ENCODE measurements at places on chromosomes 11 and 22.
A peak's percentile ranks its signal among the peaks of the same experiment; 100 is the strongest.

GRCh38 chr11:124538019-124538418 lies 5.4 kb downstream of the OR8B12 start:
- DNase-seq: no peak

GRCh38 chr11:126510621-126511370 lies 155.3 kb downstream of the ST3GAL4 start:
- no peak for DNase-seq

DNA sequence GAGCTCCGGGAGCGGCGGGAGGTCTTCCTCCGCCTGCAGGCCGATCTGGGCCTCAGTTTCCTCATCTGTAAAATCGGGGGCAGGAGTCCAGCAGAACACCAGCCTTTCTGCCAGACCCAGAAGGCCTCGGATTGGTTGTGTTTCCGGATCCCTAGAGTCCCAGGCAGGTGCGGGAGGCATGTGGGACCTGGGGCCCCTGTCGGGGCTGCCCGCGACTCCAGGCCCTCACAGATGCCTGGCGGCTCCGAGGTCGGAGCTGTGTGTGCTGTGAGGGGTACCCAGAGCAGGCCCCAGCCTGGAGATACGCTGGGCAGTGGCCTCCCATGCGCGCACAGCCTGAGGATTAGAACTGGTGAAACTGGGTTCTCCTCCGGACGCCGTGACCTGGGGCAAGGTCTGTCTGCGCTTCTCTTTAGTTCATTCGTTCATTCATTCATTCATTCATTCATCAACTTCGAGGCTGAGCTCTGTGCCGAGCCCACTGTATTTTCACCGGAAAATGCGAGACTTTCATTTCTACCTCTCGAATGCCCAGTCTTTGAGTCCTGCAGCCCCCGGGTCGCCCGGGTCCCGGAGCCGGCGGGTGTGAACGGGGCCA lies 24.6 kb downstream of the FLRT1 start:
- no peak for DNase-seq

DNA sequence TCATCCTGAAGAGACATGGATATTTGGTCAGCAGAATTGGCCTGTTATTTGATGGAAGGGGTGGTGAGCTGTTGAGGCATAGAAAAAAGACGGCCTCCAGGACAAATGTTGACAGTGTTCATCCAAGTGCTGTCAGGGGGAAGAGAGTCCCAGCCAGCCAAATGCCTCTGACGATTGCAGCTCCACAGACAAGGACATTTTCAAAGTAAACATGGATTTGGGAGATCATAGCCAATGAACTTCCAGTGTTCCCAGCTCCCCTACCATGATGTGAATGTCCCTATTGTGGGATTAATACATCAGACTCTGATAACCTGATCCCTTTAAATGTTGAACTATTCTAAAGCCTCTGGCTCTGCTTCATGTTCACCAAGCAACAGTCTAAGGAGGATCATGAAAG lies 31.2 kb upstream of the PSMA1 start:
- DNase-seq: no peak

DNA sequence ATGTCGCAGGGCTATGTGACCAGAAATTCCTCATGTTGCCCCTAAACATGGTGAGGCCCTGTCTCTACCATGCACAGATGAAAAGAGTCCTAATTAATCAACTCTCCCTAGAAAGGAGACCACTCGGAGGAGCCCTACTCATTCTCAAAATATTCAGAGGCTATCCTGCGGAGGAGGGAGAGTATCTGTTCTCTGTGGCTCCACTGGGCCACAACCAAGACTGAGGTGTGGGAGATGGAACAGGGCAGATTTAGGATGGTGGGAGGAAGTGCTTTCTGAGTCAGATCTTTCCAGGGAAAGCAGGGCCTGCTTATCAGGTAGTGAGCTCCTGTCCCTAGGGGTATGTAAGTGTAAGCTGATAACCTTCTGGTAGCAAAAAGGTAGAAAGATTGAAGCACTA lies 37.0 kb upstream of the PRDM11 start:
- DNase-seq: no peak

- peak; percentile 77 for DNase-seq
Observed at GRCh38 chr11:64000026-64000739, 13.9 kb downstream of the OTUB1 start.

- no peak for DNase-seq
Observed at GRCh38 chr11:44608651-44608990, 43.2 kb downstream of the CD82 start.

DNA sequence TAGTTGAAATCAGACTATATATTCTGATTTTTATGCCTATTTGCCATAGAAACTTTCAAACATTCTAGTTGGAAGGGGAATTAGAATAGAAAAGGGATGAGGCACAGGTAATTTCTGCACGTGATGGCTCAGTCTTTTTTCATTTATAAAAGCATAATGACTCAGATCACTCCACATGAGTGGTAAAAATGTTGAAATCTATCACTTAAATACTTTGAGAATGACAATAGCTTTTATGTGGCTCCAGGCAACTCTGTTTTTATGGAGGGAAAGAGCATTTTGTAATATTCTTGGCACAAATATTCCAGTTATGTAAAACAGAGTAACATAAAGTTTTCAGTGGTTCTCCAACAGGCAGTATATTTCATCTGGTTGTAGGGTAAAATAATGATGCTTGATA lies 5.9 kb upstream of the MMP3 start:
- no peak for DNase-seq

DNA sequence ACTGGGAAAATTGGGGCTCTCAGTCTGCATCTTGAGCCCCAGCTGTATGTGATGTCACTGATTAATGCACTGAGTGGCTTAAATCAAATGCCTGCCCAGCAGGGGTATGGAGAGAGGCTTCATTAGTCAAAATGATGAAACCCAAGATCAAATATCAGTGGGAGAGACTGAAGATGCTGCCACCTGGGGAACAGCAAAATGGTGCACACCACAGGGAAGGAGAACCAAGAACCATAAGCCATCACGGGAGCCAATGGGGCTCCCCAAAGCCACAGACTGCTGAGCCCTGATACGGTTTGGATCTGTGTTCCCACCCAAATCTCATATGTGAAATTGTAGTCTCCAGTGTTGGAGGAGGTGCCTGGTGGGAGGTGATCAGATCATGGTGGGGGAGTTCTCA lies 85.6 kb downstream of the CTTN start:
- no peak for DNase-seq

GRCh38 chr22:23065495-23066122 lies 4.7 kb upstream of the GNAZ start:
- no peak for DNase-seq

DNA sequence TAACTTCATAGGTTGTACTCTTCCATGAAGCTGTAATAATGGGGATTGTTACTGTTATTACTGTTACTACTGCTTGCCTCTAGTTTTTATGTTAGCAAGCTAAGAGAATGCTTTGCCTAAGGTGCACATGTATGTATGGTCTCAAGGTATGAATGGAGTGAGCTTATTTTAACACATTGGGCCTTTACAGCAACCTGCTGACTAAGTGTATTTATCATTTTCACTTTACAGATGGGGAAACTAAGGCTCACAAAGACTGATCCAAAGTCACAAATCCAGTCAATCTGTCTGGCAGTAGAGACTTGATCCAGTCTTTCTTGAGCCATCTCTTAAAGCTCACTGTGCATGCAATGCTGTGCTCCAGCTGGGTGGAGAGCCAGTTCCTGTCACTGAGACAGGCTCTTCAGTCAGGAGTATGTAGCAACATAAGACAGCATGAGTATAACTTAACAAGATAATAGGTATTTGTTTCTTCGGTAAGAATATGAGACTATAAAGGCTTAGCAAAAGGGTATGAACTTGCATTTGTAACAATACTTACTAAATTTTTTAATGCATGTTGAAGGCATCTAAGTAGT lies 66.5 kb downstream of the PPP2R1B start:
- no peak for DNase-seq

DNA sequence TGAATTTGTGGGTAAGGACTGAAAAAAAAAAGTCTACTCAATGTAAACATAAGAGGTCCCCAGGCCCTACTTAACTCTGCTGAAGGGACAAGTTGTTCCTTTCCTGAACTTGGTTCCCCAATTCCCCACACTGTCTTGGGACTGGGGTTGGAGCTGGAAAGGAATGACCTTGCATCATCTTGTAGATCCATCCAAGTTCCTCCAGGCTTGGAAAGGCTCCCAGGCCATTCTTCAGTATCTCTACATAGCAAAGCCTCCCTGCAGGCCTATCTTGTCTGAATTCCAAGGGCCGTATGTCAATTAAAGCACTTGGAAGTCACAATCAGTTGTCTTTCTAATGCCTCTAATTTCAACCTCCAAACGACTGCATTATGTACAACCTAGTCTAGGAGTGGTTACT lies 361.2 kb downstream of the TMEM135 start:
- DNase-seq: no peak

- DNase-seq: no peak
Observed at GRCh38 chr11:5507933-5508305, 1.8 kb downstream of the UBQLN3 start.

DNA sequence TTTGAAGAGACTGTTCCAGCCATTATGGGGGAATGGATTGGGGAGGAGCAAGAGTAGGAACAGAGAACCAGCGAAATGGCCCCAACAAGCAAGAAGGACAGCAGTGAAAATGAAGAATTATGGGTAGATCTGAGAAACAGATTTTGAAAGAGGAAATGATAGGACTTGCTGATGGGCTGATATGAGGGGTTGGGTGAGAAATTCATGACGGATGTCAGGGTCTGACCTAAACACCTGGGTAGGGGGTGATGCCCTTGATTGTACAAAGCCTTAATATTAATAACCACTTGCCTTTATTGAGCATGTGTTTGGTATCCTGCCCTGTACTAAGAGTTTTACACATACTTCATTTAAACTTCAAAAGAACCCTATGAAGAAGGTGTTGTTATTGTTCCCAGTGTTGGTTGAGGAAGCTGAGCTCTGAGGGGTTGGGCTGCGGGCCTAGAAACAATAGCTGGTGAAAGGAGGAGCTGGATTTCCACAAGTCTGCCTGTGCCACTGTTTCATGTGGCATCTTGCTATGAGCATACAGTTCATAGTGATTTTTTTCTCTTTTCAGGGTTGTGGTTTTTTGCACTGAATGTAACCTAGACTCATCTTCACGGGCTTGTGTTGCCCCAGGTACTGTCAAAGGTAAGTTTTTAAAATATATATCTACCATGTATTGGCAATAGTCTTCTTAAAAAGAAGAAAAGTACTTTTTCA lies 61.1 kb upstream of the TNRC6B start:
- DNase-seq: peak; percentile 72

GRCh38 chr11:130020323-130020722 lies 17.7 kb upstream of the PRDM10 start:
- DNase-seq: no peak

DNA sequence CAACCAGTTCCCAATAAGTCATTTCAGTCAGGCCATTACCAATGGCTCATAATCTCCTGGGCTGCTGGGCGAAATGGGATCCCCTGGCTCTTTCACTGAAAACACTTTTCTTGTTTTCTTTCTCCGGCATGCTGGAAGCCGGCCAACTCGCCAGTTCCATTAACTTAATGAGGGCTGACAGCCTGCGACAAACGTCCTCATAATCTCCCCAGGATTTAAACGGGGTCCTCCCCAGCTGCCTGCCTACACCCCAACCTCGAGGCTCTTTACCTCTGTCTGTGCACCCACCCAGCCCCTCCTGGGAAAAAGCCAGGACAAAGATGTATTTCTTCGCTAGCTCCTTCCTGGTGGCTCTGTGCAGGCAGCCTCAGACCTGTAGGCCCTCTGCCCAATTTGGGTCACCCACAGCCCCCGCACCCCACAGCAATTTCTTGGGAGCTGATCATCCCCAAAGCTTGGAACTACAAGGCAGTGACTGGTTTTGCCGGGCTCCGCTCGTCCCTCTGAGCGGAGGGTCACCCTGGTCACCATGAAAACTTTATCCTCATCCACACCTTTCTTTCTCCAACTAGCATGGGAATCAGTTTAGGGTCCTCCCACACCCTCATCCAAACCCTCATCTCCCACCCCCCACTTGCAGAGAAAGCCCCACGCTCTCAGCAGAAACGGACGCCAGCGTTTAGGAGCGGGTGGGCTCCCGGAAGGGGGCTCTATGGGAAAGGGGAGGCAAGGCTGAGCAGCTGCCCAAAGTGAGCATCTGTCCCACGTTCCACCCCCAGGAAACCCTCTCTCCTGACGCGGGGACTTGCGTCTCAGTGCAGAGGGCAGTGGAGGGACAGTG lies 51.1 kb upstream of the KCNQ1OT1 start:
- DNase-seq: no peak

GRCh38 chr11:596374-596773 lies 19.4 kb downstream of the IRF7 start:
- DNase-seq: no peak

Data from naive thymus-derived CD8-positive, alpha-beta T cell (primary cell).